ENCODE measurements at places on chromosomes 5 and 9.

GRCh38 chr9:128631636-128632035 is 25.0 kb downstream of the DYNC2I2 start:
- no peak for DNase-seq

- DNase-seq, result no peak
These were observed 417.7 kb downstream of the GADD45G start for GRCh38 chr9:90022474-90022873.

DNA sequence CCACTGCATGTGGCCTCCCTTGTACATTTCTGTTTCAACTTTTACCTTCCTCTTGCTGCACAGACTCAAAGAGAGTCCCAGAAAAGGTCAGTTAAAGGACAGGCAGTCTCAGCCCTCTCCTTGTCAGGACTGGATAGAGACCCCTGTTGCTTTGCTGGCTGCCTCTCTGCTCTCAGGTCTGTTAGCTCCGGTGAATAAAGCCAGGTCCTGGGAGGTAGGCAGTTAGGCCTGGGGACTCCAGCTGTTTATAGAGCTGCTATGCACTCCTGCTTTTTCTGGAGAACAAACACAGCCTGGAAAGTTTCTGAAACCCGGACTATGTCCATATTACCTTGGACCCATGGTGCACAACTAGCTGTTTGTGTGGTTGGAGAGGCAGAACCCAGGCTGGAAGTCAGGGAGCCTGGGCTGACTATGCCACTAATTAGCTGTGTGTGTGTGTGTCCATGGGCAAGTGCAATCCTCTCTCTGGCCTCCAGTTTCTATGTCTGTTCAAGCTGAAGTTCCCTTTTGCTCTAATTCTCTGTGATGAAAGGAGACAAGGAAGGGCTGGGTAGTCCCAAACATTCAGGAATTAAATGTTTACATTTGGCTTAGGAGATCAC is 42.9 kb downstream of the GLRA1 start:
- no peak for DNase-seq

DNA sequence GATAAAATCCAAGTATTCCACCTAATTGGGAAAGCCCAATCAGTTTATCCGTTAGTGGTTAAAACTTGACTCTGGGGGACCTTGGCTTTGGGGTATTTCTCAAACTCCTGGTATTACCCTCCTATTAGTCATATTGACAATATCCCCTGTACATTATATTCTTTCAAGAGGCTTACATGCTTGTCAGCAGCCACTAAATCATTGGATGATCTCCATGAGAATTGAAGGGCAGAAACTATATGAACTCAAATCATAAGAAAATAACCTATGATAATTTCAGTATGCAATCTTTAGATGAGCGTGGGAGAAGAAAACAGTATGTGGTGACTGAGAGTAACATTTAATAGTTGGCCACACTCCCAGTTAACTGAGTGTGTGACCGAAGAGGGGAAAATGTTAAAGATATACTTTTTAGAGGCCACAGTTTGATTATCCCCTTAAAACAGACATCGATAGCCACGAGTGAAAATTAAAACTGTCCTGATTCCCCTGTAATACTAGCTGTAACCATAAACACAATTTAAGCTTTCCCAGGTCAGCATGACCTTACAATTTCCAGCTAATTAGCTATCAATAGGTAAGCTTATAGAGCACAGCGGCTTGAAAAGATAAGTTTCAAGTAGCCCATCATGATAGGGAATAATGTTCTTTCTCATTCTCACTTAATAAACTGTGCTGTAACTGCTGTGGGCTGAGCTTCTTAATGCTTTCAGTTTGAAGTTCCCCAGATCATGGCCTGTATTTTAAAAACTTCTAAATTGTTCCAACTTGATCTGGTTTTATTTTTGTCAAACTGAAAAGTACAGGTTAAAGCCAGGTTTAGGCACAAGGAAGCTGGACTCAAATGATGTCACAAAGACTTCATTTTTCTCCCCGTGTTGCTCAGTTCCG is 58.6 kb downstream of the PUM3 start:
- no peak for DNase-seq

DNA sequence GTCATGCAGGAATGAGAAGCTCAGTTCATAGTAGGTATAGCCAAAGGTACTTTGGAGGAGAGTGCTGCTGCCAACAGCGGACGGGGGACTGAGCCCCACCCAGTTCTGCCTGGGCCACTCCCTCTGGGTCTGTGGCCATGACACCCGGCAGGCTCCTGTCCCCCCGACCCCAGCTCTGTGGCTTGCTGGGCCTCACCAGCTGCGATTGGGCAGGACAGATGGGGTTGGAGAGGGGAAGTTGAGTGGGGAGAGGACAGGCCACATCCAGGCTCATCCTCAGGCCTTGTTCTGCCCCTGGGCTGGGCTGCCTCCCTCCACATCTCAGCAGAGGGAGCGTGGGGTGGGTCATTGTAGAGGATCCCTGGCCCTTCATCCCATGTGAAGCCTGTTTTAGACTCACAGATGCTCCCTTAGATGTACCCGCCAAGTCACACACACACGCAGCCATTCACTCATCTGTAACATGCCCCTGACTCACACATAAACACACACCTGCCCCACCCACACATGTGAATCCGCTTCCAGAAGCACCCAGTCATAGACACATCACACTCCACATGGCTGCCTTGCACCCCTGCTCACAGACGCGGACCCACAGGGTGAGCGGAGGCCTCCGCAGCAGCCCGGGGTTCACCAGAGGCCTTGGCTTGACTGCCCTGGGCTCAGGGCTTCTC is 48.8 kb downstream of the NTNG2 start:
- no peak for DNase-seq

DNA sequence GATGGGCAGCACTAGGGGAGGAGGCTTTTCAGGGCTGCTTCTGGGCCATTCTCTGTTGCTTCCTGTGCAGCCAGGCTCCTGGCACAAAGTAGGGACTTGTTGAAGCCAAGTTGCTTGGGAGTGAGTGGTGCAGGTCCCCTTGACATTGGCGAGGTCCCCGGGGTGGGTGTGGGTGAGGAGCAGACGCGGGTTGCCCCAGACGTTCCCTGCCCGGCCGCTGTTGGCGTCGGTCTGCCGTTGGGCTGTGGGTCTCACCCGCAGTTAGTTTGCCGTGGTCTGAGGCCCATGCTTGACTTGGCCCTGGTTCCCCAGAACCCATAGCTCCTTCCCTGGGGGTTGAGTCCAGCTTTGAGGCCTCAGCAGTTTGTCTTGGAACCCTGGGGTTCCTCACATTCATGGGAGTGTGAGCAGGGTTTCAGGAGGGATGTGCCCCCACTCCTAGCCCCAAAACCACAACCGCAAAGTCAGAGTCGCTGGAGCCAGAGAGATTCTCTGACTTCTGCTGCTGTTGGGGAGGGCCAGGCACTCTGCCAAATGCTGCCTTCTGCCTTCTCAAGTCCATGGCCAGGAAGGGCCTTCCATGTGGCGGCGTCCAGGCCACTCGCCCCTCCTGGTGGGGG is 77.5 kb downstream of the RXRA start:
- peak; percentile 47 for DNase-seq

- DNase-seq, result no peak
These were observed 26.2 kb downstream of the RASGRF2 start for GRCh38 chr5:80986382-80986781.

GRCh38 chr9:2096376-2096970 is 81.3 kb downstream of the SMARCA2 start:
- DNase-seq, result no peak

- no peak for DNase-seq
These were observed 84.9 kb downstream of the ADAMTS12 start for GRCh38 chr5:33806738-33807442.

DNA sequence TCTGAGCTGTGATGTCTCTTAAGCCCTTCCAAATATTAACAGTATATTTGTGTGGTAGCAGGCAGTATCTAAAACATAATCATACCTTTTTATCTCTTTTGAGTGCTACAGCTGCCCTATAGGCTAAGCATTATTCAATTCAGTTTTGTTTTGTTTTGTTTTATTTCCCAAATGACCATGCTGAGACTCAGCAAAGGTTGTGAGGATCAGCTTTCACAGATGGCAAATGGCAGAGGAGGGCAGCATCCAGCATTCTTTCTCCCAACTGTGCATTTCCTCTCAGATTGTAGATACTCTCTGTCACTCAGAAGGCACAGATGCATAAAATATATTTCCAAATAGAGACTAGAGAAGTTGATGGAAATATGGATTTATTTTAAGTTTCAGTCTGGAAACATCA is 90.7 kb downstream of the DAPK1 start:
- DNase-seq, result no peak

DNA sequence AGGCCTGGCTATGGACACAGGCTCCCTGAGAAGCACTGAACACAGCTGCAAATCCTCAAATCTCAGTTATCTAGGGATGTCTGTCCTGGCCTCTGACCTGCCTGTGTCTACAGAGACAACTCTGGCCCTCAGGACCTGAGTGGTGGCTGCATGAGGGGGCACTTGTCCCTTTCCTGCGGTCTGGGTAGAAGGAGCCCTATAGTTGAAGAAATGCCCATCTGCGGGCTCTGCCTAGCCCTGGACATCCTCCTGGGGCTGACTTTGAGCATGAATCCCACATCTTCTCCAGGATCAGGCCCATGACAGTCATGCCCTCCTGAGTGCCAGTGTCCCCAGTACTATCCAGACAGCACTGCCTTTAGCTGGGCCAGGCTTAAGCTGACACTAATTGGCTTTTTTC is 10.0 kb downstream of the DNAJB5 start:
- no peak for DNase-seq

- no peak for DNase-seq
These were observed 90.6 kb upstream of the HAND1 start for GRCh38 chr5:154568589-154568988.

GRCh38 chr5:78245136-78245535 is 49.4 kb downstream of the AP3B1 start:
- no peak for DNase-seq

DNA sequence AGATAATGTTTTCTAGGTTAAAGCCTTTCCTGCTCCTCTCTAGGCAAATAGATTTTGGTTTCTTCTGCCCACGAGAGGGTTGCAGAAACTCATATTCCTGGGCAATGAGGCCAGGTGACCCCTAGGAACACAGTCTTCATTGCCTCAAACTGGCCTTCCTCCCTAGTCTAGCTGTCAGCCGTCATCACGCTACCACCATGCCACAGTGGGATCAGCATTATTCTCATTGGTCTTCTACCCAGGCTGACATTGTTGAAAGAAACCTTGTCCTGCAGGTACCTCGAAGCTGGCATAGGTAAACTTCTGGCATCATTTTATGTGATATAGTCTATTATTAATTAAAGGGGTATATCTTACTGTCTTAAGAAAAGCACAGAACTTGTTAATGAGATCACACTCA is 51.1 kb downstream of the ELL2 start:
- no peak for DNase-seq

- no peak for DNase-seq
These were observed 128.8 kb downstream of the ROR2 start for GRCh38 chr9:91820949-91821880.

- DNase-seq, result no peak
These were observed 74.0 kb downstream of the CHSY3 start for GRCh38 chr5:129978270-129978669.

GRCh38 chr9:93307468-93308157 is 123.7 kb downstream of the WNK2 start:
- DNase-seq, result no peak

DNA sequence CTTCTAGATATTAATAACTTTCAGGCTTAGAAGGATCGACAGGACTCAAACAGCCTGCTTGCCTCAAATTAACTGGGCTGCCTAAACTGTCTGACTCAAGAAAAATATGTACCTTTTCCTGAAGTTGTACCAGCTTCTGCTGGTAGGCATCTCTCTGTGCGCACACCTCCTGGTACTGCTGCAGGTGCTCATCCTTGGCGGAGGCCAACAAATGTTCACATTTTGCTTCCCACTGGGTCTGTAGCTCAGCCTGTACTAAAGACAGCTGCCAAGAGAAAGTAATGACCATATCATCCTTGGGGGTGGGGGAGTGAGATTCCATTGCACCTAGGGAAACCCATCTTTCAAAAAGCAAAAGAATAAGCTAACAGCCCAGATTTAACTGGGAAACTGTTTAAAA is 22.5 kb downstream of the SLC31A2 start:
- DNase-seq, result no peak

DNA sequence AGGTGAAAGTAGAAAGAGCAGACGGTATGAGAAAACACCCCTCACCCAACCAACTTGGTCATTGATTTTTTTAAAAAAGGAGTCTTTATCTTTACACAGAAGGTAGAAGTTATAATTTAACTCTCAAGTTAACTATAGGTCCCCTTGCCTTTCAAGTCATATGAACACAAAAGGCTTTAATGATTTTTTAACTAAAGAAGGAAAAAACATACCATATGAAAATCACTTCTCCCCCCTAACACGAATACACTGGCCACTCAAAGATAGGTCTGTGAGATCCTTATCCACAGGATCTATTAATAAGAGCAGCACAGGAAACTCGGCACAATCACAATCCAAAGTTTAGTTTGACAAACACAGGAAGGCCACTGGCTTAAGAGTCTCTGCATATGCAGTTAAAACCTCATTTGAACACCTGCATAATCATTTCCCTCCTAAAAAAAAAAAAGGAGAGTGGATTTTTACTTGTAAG is 138.0 kb downstream of the ENC1 start:
- no peak for DNase-seq

GRCh38 chr9:94787266-94787665 is 60.8 kb downstream of the AOPEP start:
- DNase-seq, result no peak

GRCh38 chr9:136628268-136628667 is 34.4 kb upstream of the EGFL7 start:
- DNase-seq, result no peak

GRCh38 chr9:109272045-109272444 is 48.8 kb downstream of the EPB41L4B start:
- no peak for DNase-seq

DNA sequence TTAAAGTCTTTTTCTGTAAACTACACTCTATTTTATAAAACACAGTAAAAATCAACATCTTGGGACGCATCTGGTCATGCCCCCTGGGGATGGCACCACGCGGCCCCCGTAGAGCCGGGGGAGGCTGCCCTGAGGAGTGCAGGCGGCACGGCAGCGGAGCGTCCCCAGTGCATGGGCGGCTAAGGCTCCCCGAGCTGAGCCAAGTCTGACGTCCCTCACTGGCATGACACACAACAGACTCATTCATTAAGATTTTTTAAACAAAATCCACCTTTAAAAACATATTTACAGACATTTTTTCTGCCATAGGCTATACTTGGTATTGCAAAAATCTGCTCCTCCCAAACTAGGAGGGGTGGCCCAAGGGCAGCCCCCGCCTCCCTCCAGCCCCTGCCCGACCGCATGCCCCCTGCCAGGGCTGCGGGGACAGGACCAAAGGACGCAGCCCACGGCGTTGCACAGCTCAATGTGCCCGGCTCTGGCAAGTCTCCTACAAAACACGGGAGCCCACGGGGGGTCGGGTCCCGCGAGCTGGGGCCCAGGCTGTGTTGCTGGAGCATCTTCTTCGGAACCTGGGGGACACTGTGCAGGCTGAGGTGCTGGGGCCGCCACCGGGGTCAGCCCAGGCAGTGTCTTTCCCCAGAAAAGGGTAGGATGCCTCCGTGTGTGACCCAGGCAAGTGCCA is 11.8 kb upstream of the SEC16A start:
- DNase-seq, result no peak

Data from AG04449 (cell line).